A549 treated with Mapracorat at 1 μM for 4 hours (cell line): ENCODE measurements at places on chromosomes 7 and 10. TPM values are rescaled to one million over a fixed set of nuclear protein-coding genes. Genes with fewer than 3 reads are reported as not detected.

OPALIN gene
- not detected in 5 replicates for total RNA-seq

ACTR3C gene
- 0.02 to 0.22 TPM in 2 of 5 replicates, not detected in the others for total RNA-seq

TMEM106B gene
- 29.0 to 40.1 TPM (median 34.2 TPM) in 5 replicates for total RNA-seq

TRPV5 gene
- not detected in 5 replicates for total RNA-seq
